ENCODE measurements at places on chromosomes 12 and 14.

GRCh38 chr14:61088081-61088480 lies 107.0 kb downstream of the SLC38A6 start:
- DNase-seq: no peak

- no peak for DNase-seq
Measured at GRCh38 chr14:74018174-74018585, 908 bp downstream of the ENTPD5 start.

- DNase-seq: no peak
Measured at GRCh38 chr12:47314996-47315395, 235.2 kb upstream of the AMIGO2 start.

DNA sequence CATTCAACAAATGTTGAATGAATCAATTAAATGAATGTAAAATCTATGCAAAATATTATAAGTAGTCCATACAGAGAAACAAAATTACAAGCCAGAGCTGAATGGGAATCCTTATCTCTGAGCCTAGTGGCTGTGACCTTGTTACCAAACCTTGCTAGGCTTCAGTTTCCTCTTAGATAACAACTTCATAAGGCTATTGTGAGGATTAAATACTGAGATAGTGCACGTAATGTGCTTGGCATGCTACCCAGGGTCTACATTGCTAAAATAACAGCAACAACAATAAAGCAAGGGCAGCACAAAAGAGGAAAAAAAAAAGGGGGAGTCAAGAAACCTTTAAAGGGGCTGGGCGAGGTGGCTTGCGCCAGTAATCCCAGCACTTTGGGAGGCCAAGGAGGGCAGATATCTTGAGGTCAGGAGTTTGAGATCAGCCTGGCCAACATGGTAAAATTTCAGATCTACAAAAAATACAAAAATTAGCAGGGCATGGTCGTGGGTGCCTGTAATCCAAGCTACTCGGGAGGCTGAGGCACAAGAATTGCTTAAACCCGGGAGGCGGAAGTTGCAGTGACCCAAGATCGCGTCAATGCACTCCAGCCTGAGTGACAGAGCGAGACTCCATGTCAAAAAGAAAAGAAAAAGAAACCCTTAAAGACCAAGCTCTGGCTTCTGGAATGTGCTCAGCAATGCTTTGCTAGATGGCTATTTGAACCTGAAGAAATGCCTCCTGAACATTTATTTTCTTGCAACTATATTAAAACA lies 14.1 kb downstream of the STAB2 start:
- DNase-seq: no peak

DNA sequence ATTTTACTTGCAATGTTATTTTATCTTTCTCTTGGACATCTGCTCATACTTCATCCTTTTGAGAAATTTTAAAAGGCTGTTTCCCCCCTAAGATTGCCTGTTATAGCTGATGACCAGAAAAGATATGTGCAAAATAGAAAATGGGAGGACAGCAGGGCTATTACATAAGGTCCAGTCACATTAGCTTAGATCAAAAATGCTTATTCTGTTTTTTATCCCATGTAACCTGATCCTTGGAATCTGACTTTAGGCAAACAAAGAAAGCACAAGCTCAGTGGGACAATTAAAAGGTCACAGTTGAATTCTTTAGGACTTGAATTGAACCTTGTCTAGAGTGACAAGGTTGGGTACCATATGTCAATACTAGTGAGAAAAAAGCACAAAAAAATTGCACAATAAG lies 65.1 kb upstream of the TRHDE start:
- DNase-seq: no peak

DNA sequence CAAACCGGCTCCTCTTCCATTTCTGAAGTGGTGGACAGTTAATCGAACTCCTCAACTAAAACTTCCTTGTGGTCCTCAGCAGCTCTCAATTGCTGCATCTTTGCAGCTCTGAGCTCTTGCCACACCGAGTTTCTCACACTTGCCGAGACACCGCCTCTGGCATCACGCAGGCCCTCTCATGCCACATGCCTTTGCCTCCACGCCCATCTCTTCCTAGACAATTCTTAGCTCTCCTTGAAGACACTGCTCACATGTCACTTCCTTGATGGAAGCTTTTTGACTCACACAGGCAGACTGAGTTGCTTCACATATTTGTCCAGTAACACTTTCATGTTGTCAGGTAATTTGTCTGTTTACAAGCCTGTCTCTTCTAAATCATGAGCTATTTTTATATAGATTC lies 29.2 kb downstream of the KCNA1 start:
- DNase-seq: no peak

GRCh38 chr12:50557421-50557820 lies 52.6 kb downstream of the DIP2B start:
- no peak for DNase-seq

DNA sequence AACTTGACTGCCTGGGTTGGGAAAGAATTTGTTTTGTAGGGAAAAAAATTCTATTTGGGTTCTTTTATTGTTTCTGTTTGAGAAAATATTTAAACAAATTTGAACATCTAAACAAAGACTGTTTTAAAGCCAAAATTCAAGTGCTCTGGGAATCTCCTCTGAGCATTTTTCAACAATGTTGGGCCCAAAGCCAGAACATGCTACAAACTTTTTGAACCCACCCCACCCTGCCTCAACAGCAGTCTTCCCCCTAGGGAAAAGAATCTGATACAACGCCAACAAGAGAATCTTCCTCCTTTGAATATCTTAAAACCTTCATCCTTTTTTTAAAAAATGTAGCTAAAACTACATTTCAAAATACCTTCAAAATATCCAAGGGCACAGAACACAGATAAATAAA lies 20.4 kb upstream of the NID2 start:
- no peak for DNase-seq

GRCh38 chr14:80496090-80496489 lies 284.8 kb upstream of the DIO2 start:
- no peak for DNase-seq

- no peak for DNase-seq
Measured at GRCh38 chr12:93679308-93679925, 2.2 kb downstream of the CRADD start.

GRCh38 chr12:120141336-120141735 lies 24.8 kb upstream of the RAB35 start:
- DNase-seq: no peak

Measured in HuH-7 (cell line).